ENCODE measurements at places on chromosomes 3 and 15.
A peak's percentile ranks its signal among the peaks of the same experiment; 100 is the strongest.

DNA sequence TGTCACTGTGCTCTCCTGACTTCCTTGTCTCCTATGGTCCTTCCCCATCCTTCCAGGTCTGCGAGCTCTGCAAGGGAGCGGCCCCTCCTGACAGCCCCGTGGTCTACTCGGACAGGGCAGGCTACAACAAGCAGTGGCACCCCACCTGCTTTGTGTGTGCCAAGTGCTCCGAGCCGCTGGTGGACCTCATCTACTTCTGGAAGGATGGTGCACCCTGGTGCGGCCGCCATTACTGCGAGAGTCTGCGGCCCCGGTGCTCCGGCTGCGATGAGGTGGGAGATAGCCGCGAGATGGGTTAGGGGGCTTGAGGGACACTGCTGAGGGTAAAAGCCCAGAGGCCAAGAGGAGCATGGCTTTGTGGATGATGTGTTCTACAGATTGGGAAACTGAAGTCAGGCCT, 63.8 kb downstream of the LMCD1 start:
- peak; percentile 54 for DNase-seq

GRCh38 chr3:14253022-14253706, 74.5 kb downstream of the LSM3 start:
- no peak for DNase-seq

DNA sequence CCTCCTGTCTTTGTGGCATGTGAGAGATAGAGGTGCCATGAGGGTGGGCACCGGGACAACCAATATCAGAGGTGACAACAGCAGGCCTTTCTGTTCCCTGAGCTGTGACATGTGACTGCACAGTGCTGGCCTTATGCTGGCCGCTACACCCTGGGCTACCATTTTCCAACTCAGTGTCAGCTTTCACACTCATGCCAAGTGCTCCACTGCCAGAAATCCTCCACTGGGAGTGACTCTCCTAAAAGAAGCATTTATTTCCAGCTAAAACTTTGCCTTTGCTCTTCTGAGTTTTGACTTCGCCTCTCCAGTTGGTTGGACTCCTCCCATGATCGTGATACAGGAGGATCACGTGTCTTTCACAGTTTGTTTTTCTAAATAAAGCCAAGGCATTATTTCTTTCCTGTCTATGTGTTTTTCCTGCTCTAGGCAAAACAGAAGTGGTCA, 31.4 kb downstream of the CA12 start:
- no peak for DNase-seq

DNA sequence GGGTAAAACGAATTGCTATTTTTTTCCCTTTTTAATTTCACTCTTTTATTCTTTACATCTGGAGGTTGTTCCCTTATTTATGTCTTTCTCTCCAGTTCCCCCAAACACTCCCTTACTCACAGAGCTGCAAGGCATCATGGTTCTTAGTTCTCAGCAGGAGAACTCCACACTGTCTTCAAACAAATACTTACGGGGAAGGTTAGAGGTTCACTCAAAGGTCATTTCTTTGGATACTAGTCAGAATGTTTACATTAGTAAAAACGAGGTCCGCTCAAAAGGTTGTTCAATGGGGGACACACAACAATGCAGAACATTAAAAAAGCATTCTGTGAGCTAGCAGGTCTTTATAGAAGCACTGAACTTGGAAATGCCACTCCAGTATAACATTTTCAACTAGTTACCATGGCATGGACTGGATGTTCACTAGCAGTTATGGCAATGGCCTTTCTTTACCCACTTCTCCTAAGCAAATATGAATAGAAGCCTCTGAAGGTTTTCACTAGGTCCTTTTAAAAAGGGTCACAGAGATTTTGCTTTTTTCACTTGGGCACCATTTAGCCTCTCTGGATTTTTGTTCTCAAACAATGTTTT, 201.7 kb downstream of the MEIS2 start:
- DNase-seq: no peak

GRCh38 chr15:25237291-25237978, 201.4 kb downstream of the UBE3A start:
- no peak for DNase-seq

DNA sequence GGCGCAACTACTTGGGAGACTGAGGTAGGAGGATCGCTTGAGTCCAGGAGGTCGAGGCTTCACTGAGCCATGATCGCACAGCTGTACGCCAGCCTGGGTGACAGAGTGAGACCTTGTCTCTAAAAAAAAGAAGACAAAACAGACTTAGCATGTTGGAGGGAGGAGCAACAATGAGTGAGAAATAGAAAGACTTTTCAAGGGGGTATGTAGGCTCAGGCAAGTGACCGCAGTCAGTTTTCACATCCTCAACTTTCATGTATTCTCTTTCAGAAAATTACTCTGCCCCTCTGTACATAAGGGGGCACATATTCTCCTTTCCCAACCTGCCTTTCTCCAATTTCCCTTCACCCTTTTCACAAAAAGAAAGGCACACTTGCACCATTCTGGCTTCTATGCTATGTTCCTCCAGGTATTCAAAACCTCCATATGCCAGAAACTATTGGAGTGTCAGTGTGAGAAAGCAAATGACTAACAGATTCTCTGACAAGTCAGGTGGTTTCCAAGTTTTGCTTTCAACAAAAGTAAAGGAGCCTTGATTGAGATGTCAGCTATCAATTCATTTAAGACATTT, 7.6 kb downstream of the NSUN3 start:
- DNase-seq: no peak

- DNase-seq: no peak
Measured at GRCh38 chr3:182364723-182365650, 428.3 kb upstream of the ATP11B start.

DNA sequence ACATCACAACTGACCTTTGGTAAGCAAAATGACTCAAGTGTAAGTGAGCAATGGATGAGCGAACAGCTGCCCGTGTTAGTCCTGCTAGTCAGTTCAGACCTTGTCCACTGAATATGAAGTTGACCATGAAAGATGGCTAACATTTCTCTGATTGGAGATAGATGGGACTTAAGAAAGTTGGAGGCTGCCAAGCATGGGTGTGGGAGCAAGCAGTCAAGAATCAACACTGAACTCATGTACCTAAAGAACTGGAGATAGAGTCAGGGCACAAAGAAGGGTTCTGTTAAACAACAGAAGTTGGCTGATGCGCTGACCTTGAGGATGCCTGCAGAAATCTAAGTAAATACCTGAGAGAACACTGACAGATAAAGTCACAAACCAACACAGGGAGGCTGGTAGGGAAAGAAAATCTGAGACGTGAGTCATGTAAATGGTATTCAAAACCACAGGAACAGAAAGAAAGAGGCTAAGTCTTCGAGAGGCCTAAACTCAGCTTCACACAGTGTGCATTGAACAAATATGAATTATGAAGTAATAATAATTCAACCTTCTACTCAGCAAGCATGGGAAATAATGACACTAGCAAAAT, 30.7 kb upstream of the ANPEP start:
- no peak for DNase-seq

- no peak for DNase-seq
Measured at GRCh38 chr15:45631776-45632175, 3.1 kb upstream of the SQOR start.

DNA sequence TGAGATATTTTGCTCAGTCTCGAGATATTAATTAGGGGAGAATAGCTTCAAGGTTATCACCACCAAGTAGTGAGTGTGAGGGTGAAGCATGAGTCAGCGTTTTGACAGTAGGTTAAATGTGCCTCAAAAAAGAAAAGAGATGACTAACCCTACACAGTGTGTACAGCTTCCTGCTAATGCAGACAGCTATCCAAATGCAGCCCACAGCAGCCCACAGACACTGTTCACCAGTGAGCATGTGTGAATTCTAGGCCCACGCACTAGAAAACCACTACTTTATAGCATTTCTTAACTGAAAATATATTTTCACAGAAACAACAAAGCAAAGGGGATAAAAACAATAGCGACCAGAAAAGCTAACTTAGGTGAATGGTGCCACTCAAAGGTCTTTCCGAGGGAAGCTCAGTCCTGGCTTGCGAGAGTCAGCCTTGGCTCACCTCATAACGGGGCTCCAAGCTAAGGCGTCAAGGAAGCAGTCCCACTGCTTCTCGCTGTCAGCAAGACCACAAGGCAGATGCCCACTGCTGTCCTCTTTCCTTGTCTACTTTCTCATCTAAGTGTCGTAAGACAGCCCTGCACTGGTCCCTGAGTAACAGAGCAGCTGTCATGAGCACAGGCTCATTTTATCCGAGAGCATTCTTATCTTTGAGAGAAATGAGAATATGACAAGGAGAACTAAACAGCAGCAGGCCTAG, 47.6 kb downstream of the TXNRD3 start:
- DNase-seq: no peak

GRCh38 chr3:140552898-140553297, 125.0 kb upstream of the TRIM42 start:
- DNase-seq: no peak

DNA sequence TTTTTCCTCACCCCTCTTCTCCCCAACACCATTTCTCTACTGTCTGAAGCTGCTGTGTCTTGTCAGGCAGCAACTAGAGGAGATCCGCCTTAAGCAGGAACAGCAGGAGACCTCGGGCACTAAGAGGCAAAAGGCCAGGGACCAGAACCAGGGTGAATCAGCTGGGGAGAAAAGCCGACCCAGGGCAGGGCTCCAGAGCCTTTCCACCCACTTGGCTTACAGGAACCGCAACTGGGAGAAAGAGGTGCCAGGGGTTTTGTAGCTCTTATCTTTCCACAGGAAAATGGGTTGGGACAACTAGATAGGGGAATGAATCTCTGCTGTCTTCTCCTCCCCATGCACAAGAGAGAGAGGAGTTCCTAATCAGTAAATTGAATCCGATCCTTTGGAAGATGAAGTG, 3.0 kb upstream of the NGRN start:
- no peak for DNase-seq

- no peak for DNase-seq
Measured at GRCh38 chr3:66592927-66593625, 92.3 kb upstream of the LRIG1 start.

- no peak for DNase-seq
Measured at GRCh38 chr3:77699125-77699691, 659.3 kb downstream of the ROBO2 start.

DNA sequence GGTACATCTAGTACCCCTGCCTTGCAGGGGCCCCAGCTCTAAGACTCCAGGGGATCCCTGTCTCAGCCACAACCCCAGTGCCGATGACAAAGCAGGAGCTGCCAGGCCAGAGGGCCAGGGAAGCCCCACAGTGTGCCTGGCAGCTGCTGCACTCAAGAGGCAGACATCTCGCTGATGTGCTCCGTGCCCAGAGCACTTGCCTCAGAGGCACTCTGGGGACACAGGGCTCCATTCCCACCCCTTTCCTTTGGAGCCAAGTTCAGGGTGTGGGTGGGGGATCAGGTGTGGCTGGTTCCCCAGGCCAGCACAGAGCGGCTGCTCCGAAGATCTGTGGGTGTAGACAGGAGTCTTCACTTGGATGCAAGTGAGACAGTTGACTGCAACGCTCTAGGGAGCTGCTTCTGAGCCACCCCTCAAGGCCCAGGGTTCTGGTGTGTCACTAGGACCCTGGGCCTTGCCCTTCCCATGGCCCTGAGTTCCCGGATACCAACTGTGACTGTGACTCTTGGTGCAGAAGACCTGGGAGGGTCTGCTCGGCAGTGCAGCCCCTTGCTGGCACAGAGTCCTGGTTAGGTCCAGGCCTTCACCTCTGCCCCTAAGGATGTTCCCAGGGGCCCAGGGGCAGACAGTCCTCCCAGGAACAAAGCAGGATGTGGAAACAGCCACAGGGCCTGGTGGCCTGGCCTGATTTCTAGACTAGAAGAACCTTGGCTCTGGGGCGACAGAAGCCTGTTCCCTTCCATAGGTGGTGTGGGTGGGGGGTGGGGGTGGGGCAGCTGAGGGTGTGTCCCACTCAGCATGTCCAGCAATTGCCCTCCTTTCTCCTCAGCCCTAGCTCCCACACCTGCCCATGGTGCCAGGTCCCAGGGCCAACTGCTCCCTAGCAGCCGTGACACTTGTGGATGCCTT, 2.5 kb downstream of the NT5DC2 start:
- peak; percentile 21 for DNase-seq

DNA sequence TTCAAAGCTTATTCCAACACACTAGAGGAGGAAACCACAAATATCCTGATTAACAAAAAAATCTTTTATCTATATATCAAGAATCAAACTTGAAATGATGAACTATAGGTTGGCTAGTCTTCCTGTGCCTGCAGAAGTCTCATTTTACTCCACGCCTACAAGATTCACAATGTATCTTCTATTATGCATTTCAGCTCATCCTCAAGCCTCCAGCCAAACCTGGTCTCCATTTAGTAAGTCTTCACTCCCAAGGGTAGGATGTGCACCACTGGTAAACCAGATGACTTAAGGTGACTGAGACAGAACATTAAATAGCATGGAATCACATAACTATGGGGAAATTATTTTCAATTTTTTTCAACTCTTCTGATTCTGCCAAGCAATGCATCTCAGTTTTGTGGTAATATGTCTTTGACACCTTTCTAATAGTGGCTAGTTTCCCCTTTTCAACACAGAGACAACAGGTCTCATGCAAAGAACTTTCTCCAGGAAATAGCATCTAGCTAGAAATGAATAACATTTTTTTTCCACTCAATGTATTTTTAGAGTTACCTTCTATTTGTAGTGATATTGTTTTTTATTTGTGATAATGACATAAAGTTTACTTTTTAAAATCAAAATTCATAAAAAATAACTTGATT, 166.9 kb downstream of the TNIK start:
- no peak for DNase-seq

- DNase-seq: no peak
Measured at GRCh38 chr15:77002954-77003912, 8.3 kb downstream of the PSTPIP1 start.

- DNase-seq: no peak
Measured at GRCh38 chr3:151391720-151392119, 7.2 kb upstream of the P2RY12 start.

DNA sequence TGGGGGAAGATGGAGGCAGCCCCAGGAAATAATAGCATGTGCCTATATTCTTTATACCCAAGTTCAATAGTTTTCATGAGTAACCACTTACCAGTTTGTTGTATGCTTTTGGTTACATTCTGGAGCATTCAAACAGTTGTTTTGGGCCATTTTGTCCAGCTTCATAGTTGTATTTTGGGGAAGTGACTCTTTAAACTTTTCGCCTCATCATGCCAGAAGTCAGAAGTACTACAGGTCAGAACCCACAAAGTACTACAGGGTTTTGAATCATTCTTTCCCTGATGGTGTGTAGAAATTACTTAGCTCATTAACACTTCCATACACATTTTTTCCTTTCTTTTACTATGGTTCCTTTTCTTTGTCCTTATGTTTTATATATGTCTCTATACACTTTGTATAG, 210.6 kb downstream of the ARPP21 start:
- DNase-seq: no peak

DNA sequence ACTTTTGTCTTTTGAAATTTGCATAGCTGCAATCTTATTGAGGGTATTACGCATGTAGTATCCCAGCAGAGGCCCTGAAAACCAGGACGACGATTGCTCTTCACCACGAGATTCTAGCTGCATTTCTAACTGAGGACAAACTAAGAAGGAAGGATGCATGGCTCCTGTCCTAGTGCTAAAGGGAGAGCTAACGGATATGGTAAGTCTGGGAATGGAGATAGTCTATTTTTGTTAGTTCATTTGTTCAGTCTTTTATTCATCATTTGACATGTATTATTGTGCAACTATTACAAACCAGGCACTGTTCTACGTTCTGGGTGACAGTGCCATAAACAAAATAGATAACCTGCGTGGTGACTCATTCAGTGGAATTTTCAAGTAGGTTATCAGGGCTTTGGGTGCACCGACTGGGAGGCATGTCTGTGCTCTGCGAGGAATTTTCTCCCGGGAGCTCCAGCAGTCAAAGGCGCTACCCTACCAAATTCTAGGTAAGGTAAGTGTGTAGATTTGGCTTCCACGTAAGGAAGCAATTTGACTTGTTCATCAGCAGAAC, 51.9 kb upstream of the ETV5 start:
- no peak for DNase-seq

- DNase-seq: no peak
Measured at GRCh38 chr3:51549311-51549710, 10.8 kb downstream of the RAD54L2 start.

- no peak for DNase-seq
Measured at GRCh38 chr3:61526308-61526707, 35.1 kb upstream of the PTPRG start.
